ENCODE measurements at places on chromosomes 7 and 10.

GRCh38 chr10:110138197-110138812 is 69.1 kb upstream of the MXI1 start:
- DNase-seq, result peak; percentile 71

- no peak for DNase-seq
Observed at GRCh38 chr10:57775250-57775649, 492.4 kb downstream of the IPMK start.

GRCh38 chr10:103416436-103417147 is 20.2 kb downstream of the PDCD11 start:
- peak; percentile 49 for DNase-seq

GRCh38 chr10:107215681-107216080 is 51.2 kb upstream of the SORCS1 start:
- no peak for DNase-seq

GRCh38 chr7:150668472-150668911 is 17.0 kb upstream of the GIMAP2 start:
- peak; percentile 90 for DNase-seq

GRCh38 chr10:29329420-29329819 is 40.5 kb downstream of the LYZL1 start:
- DNase-seq, result no peak

GRCh38 chr7:41005374-41005901 is 697.5 kb downstream of the INHBA start:
- DNase-seq, result no peak

GRCh38 chr10:128863823-128864405 is 603.1 kb upstream of the MGMT start:
- no peak for DNase-seq

- DNase-seq, result no peak
Observed at GRCh38 chr10:44949127-44949802, 10.3 kb upstream of the RASSF4 start.

DNA sequence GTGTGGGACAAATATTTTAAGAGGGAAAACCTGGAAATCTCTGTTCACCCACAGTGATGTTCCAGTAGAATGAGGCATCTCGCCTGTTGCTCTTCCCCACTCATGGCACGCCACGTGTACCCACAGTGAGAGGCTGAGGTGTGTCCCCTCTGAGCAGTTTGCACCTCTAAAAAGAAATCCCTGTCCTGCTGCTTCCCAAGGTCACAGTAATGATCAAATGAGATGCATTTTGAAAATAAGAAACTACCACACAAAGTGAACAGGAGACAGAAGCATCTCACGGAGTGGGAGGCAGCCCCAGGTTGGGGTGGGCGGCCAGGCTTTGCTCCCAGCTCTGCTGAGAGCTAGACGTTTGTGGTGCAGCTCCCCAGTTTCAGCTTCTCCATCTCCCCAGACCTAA is 12.4 kb upstream of the ZNF777 start:
- DNase-seq, result no peak

GRCh38 chr10:70280099-70280498 is 3.7 kb downstream of the NPFFR1 start:
- DNase-seq, result no peak

DNA sequence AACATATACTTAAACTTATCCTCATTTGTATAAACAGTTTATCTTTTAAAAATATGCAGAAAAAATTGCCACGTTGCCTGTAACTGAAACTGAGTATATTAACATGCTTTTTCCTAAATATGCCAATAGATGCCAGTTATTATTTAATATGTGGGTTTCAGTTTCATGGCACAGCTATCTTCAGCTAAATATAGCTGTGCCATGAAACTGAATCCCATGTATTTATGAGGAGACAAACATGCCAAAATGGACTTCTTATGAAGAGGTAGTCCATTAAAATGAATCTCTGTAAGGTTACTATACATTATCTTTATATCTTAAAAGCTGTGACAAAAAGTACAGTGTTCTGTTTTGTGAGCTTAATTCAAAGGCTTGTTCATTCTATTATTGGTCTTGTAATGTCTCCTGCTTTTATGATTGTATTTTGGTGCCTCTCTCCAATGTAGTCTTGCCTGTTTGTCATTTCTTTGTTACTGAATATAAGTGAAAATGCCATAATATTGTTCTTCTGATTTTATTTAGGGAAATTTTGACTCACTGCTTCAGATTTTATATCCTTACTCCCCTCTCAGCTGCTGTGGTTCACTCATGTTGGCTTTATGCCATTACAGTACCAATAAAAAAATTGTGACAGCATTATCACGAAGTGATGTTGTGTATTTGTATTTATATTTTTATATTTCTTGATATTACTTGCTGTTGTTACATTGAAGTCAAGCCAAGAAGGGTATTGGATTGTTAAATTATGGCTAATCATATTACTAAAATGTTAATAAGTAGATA is 34.3 kb upstream of the CACNA2D1 start:
- no peak for DNase-seq

DNA sequence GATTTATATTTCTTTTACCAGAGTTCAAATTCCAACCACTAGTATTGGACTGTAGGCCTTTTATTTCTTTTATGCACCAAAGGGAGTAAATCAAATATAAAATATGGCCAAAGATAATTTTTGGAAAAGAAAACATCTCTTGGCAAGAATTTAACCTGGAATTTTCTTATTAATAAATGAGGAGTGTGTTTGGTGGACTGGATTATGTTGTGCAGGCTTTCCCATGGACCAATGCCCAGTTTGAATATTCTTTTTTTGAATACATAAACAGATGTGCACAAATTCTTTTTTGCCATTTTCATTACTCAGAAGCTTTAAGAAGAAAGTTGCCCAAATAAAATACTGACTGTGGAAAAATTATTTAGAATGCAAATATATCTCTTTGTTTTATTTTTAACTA is 22.1 kb upstream of the PRKG1 start:
- no peak for DNase-seq

DNA sequence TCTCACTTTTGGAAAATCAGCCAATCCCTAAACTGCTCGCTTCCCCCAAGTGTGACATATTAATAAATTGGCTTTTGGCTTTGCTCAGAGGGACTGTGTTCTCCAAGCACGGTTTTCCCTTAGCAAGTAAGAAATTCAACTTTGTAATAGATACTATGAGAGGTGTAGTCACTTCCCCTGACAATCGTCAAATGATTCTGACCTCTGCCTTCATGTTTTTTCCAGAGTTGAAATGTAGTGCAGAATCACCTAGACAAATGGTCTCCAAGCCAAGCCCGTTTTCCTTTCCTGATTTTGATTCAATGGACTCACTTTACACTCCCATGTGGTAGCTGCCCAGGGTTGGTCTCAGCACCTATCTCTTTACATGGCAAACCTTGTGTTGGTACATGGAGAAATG is 99.1 kb downstream of the ARL4A start:
- DNase-seq, result no peak

- DNase-seq, result no peak
Observed at GRCh38 chr7:35776686-35777085, 24.2 kb upstream of the SEPTIN7 start.

DNA sequence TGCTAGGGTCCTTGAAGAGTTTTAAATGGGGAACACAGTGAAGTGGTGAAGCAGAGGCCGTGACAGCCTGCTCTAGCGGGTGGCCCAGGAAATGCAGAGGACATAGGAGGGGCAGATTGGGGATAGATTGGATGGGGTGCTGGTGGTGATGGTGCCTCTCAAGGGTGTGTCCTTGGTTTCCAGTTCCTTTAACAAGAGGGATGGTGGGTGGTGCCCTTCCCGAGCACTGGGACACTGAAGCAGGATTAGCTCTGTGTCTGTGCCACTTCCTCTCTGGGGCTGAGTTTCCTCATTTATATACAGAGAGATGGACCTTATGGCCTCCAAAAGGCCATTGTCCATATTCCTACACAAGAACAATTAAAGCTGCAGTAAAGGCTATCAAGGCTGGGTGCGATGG is 285.5 kb downstream of the TCF7L2 start:
- no peak for DNase-seq

DNA sequence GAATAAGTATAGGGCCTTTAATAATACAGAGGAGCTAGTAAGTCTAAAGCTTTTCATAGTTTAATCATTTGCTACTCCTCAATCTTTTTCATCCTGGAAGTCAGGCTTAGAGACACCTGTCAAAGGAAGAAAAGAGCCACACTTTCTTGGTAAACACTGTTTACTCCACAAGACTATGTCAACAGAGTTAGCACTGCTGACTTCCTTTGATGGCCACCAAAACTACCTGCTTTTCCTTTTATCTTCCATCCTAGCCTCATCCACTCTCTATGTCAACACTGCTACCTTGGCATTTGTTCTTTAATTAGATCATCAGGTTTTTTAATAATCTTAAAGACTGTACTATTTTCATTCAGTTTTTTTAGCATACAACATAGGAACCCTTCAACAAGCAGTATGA is 106.2 kb downstream of the ELAPOR2 start:
- DNase-seq, result no peak

DNA sequence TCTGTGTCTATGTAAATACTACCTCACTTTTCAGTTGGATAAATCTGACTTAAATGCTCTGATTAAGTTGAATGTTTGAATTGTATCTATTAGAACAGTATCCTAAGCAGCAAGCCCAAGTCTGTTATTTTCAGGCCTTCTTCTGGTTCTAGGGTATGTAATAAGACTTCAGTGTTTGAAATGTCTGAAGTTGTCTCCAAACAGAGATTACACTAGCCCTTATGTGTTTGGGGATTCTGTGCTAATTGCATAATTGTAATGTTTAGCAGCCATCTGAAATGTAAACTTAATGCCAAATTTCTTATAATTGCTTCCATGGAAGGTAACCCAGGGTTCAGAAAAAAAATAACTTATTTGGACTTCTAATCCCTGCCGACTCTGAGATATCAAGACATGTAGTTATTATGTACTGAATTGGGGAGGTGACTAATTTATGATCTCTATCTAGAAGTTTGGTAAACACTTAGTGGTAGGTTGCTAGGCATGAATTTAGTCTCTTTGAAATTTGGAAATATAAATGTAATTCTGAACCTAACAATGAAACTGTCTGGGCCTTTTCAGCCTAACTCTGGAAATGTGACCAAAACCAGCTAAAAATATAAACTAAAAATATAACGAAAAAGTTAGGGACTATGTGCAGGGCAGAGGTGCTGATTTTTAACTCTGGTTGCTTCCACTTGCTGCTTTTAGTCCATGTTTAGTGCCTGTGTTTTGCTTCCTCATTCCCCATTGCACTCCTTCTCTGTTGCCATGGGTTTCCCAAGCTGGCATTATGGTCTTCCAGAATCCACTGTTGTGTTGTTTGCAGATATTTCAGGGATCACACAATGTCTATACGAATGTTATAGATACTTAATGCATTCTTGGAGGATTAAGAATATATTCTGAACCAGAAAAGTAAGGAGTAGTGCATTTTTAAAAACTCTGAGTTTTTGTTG is 54.8 kb downstream of the MCU start:
- no peak for DNase-seq

DNA sequence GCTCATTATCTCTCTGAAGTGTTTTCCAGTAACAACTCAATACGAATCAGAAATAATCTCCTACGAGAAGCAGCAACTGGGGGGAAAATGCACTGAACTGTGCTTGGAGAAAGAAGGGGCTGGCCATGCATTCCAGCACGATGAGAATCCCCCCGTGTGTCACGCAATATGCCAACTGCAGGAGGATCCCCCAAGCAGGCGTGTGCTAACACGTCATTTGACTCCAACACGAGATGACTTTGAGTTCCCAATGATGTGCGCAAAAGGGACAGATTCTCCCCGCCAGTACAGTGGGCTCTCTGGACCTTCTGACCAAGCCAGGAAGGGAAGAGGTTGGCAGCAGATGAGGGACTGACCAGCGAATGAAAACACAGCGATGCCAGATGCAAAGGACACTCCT is 105.5 kb downstream of the KCNMA1 start:
- no peak for DNase-seq

GRCh38 chr10:7501157-7501556 is 90.3 kb upstream of the SFMBT2 start:
- DNase-seq, result peak; percentile 28

DNA sequence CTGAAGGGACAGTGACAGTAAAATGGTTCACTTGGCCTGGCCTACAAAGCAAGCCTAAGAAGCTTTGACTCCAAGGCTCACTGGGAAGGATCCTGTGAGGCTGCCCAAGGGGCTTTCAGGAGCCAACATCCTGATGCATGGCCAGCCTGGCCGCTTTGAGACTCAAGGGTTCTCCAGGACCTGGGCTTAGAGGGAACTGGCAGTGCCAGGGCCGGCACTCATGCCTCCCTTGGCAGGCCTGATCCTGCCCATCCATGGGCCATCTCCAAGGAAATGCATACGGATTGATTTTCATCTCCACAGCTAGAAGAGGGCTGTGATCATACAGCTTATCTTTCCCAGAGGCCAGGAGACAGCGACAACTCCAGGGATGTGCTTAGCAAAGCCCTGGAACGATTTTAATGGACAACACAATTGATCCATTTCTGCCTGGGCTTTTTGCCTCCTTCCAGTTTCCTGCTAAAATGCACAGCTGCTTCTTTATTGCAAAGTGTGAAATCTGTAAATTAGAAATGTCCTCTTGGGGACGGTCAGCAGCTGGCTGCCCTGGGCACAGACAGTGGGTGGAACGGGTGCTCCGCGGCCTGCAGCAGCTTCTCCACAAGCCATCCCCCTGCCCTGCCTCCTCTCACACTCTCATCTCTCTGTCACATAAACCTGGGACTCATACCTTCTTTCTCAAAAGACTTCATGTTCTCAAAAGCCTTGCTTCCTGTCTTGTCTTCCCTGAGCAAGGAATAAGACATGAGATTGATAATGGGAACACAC is 288.5 kb downstream of the GRID1 start:
- DNase-seq, result no peak

DNA sequence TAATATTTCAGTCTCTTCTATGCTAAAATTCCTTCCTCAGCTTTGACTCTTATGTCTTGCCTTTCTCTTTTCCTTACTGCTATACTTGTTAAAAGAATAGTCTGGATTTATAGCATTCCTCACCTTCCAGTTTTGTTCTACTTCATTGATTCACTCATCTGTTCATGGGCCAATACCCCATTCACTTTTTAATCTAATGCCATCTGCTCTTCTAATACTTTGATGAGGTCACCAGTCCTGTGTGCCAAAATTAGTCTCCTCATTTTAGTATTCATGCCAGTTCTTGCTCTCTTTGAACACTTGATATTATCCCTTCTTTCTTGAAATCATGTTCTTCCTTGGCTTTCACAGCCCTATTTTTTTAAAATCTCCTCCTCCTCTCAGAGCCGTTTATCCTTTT is 19.3 kb downstream of the STK17A start:
- no peak for DNase-seq

DNA sequence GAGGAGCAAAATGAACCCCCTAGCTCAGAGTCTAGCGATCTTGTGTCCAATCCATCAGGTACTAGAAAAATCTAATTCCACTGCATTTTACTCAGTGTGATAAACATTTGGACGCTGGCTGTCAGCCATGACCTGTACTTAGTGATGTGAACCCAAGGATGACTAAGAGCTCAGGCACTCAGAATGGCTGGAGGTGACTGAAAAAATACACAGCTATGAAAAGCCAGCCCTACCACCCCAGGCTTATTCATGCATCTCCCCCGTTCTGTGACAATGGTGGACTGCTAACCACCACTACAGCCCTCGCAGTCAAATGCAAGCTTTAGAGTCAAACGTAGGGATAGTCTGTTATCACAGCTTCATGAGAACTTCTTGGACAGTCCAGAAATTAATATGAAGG is 14.9 kb downstream of the AFAP1L2 start:
- no peak for DNase-seq

All from activated CD4-positive, alpha-beta T cell treated with anti-CD3 and anti-CD28 coated beads, Interleukin-10, Interleukin-2, amounts not matched to agents 100 ng/mL and 50 ng/mL, durations not matched to agents 16 hours and 8 hours (primary cell).